ENCODE measurements at places on chromosomes 11 and 22.

DNA sequence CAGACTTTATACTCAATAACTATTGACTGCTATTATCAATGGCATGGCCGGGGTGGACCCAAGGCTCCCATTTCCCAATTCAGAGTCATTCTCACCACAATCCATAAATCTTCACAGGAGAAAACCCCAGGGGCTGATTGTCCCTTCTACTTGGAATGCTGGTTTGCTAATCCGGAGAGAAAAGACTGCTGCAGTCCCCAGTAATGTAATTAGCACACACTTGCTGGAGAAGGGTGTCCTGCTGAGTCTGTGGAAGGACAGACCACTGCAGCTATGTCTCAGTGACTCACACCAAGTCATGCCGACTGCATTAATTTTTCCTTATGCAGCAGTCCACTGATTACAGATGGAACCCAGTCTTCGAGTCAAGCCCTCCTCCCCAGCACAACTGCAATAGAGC lies 5.9 kb upstream of the ETS1 start:
- peaks cover 41% of the 10 kb centered on the region for H3K4me1 ChIP-seq
- H3K36me3 ChIP-seq: no peaks in the 10 kb centered on the region
- DNase-seq: peak; percentile 61
- no peak overlapping the region for H3K4me3 ChIP-seq

GRCh38 chr22:17972385-17973191 lies 51.8 kb downstream of the MICAL3 start:
- peak overlapping the region; percentile 96 for H3K27ac ChIP-seq
- peaks cover 53% of the 10 kb centered on the region for H3K4me1 ChIP-seq
- H3K27me3 ChIP-seq: peaks cover 4% of the 10 kb centered on the region
- H3K4me3 ChIP-seq: peak overlapping the region; percentile 74
- H3K36me3 ChIP-seq: peaks cover 10% of the 10 kb centered on the region

GRCh38 chr22:31544481-31545480 lies 48.4 kb downstream of the SFI1 start:
- no peak overlapping the region for H3K27ac ChIP-seq
- no peak for DNase-seq
- 0 out of 2 replicates have a peak, but pooled peaks cover 4% of the 10 kb centered on the region for H3K4me1 ChIP-seq
- no peaks in the 10 kb centered on the region for H3K36me3 ChIP-seq
- H3K27me3 ChIP-seq: no peaks in the 10 kb centered on the region

DNA sequence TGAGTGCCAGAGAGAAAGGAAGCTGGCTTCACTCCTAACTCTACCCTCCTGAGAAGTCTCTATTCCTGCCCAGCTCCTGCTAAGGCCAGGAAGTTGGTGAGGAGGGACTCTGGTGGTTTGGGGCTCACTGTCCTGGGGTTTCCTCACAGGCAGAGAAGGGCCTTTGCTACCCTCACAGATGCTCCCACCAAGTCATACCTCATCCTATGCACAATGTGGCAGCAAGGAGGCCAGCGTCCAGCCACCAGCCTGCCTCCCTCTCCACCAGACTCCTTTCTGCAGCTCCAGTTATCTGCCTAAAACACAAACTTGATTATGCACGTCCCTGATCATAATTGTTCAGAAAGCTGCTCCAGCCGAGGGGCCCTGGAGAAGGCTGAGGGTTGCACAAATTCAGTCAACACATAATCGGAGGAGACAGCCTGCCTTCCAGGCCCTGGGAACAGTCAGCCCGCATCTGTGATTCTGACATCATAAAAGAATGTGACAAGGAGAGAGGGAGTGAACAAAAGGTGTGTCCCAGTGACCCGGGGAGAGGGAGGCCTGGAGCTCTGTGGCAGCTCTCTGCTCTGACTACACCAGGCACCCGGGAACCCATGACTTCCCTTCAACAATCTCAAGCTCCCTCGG lies 28.8 kb downstream of the DKK3 start:
- peak; percentile 86 for DNase-seq
- peaks cover 100% of the 10 kb centered on the region for H3K4me1 ChIP-seq
- H3K27me3 ChIP-seq: peaks cover 16% of the 10 kb centered on the region
- H3K27ac ChIP-seq: peak overlapping the region; percentile 98

- peaks cover 25% of the 10 kb centered on the region for H3K36me3 ChIP-seq
- peaks cover 2% of the 10 kb centered on the region for H3K27me3 ChIP-seq
- 0 out of 2 replicates have a peak, but pooled peaks cover 7% of the 10 kb centered on the region for H3K4me1 ChIP-seq
- no peak overlapping the region for H3K27ac ChIP-seq
- no peak overlapping the region for H3K4me3 ChIP-seq
- no peak for DNase-seq
Observed at GRCh38 chr11:78223320-78223954, 34.7 kb downstream of the USP35 start.

DNA sequence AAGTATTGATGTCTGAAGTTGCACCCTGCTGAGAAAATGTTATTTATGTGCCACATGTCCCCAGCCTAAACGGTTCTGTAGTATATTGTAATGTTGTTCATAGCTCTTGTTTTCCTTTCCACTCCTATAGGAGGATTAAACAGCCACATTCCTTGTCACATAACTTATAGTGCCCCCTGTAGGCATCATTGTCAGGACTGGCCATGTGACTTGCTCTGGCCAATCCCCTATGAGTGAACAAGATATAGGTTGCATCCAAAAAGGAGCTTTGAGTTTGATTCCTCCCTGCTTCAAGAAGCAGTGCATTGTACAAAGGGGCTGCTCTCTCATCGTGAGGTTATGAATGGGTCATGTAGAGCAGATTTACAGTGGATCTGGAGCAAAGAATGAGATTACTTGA lies 717.6 kb upstream of the ANO5 start:
- H3K4me1 ChIP-seq: no peaks in the 10 kb centered on the region
- no peaks in the 10 kb centered on the region for H3K36me3 ChIP-seq
- H3K27me3 ChIP-seq: no peaks in the 10 kb centered on the region

DNA sequence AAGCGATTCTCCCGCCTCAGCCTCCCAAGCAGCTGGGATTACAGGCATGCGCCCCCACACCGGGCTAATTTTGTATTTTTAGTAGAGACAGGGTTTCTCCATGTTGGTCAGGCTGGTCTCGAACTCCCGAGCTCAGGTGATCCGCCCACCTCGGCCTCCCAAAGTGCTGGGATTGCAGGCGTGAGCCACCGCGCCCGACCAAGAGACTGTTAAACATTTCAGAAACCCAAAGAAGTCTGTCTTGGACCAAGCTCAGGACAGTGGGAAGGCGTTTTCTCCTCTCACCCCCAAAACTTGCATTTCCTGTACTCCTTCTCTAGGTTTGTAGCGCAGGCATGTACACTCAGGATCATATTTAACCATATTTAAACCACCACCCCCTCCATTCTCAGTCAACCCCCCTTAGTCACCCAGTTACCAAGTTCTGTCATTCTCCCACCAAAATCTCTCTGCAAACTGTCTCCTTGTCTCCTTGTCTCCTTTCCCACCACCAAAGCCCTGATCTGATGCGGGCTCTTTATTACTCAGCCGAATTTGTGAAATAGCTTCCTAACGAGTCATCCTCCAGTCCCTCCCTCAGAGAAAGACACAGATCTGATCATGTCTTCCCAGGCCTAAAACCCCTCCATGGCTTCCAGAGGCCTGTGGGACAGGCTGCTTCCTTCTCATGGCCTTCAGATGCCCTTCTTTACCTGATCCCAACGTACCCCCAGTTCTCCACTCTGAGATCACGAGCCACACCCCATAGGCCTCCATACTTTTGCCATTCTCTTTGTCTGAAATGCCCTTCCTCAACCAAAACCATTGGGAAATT lies 29.0 kb upstream of the CREB3L1 start:
- H3K4me3 ChIP-seq: peak overlapping the region; percentile 51
- peaks cover 74% of the 10 kb centered on the region for H3K4me1 ChIP-seq
- peak overlapping the region; percentile 100 for H3K27ac ChIP-seq
- no peaks in the 10 kb centered on the region for H3K36me3 ChIP-seq

- H3K4me3 ChIP-seq: no peak overlapping the region
- no peak for DNase-seq
- no peaks in the 10 kb centered on the region for H3K36me3 ChIP-seq
- no peak overlapping the region for H3K27ac ChIP-seq
Observed at GRCh38 chr11:30111786-30112185, 95.0 kb upstream of the KCNA4 start.

Measured in HFFc6 (cell line).